Epithelial cell of esophagus (primary cell): ENCODE measurements at places on chromosomes 2 and 18.
A peak's percentile ranks its signal among the peaks of the same experiment; 100 is the strongest.

- DNase-seq, result no peak
These were observed 152.8 kb upstream of the ACAA2 start for GRCh38 chr18:49966090-49966489.

GRCh38 chr2:7703543-7704144 lies 786.4 kb downstream of the RNF144A start:
- DNase-seq, result no peak

DNA sequence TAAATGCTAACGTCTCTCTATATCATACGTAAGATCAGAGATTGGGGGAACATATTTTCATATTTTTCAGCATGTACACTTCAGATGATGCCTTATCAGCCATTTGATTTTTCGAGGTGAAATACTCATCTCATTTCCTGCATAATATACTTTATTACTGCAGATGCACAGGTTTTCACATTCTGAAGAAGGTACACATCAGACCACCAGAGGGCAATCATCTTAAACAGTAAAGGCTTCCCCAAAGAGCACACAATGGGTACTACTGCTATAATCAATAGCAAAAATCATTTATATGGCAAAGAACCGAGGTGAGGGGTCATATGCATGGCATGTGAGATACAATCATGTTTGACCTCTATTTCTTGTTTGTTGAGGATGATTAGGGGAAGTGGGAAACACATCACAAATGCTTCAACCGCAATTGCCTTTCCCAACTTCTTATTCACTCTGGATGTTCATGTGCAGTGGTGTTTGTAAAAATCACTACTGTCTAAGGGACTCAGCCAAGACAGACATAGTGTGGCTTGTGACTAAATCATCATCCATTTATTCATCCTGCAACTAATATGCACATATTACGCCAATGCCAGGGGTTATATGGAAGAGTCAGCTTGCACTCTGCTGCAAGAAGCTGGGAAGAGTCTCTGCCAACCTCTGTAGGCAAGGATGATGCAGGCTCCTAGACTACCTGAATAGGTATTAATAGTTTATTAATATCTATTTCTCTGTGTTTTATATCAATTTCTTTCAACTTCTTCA lies 118.7 kb downstream of the EPB41L3 start:
- DNase-seq, result peak; percentile 17

DNA sequence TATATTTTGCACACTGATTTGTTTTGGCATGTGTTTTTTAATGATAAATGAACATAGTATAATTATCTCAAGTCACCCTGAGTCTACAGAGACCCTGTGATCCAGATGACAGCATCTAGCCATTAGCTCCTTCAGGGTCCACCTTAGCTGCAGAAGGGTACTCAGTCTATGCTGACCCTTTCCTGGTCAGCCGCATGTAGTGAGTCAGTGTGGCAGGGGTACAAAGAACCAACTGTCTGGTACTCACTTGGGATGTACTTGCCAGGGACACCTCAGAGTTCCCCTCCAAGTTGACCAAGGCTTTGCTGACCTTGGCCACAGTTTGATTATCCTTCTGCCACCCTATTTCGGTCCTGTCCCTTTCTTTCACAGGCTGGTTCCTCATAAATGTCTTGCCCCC lies 369.5 kb downstream of the PLCL1 start:
- no peak for DNase-seq

DNA sequence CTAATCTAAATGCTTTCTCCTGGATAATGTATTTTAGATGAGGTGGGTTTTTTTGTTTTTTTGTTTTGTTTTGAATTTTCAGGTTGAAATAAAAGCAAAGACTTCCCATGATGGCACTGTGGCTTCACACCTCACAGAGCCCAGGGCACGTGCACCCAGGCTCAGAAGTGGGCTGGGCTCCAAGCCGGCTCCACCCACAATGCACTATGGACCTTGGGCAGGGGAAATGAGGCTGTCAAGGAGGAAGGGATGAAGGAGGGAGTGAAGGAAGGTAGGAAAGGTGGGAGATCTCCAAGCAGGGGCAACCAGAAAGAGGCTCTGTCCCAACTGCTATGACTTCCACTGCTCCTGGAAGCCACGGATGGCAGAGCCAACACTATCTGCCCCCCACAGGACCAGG lies 60.4 kb downstream of the BIN1 start:
- DNase-seq, result no peak

GRCh38 chr2:176680916-176681516 lies 411.8 kb downstream of the MTX2 start:
- DNase-seq, result peak; percentile 44

- no peak for DNase-seq
These were observed 452.7 kb upstream of the KLHL29 start for GRCh38 chr2:22932288-22932687.

GRCh38 chr2:118565301-118565700 lies 282.1 kb downstream of the EN1 start:
- DNase-seq, result no peak

DNA sequence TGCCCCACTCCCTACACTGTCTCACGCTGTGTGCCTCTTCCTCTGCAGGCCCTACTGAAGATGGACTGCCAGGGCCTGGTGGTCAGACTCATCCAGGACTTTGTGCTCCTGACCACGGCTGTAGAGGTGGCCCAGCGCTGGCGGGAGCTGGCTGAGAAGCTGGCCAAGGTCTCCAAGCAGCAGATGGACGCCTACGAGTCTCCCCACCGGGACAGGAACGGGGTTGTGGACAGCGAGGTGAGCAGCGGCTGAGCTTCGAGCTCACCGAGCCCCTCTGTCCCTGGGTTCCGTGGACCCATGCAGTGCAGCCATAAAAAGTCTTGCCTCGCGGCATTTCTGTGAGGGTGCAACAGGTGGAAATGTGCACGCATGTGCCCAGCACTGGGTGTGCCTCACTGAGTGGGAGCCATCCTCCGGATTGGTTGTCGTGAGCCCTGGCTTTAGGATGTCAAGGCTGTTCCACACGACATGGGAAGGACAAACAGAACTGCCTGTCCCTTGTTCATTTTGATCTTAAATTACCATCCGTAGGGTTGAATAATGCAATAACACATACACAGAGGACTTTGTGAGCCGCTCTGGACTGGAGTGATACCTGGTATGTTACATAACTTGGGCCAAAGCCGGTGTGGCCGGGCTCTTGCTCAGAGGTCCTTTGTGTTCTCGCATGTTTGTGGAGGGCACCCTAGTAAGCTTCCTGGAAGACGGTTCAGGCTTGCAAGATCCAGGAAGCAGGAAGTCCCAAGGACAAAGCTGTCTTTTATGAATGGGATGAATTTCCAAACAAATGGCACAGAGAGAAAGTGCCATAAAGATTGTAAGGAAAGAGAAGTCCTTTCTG lies 100.9 kb downstream of the SH3BP4 start:
- no peak for DNase-seq

- DNase-seq, result no peak
These were observed 364.6 kb downstream of the LRP1B start for GRCh38 chr2:141766225-141766624.

DNA sequence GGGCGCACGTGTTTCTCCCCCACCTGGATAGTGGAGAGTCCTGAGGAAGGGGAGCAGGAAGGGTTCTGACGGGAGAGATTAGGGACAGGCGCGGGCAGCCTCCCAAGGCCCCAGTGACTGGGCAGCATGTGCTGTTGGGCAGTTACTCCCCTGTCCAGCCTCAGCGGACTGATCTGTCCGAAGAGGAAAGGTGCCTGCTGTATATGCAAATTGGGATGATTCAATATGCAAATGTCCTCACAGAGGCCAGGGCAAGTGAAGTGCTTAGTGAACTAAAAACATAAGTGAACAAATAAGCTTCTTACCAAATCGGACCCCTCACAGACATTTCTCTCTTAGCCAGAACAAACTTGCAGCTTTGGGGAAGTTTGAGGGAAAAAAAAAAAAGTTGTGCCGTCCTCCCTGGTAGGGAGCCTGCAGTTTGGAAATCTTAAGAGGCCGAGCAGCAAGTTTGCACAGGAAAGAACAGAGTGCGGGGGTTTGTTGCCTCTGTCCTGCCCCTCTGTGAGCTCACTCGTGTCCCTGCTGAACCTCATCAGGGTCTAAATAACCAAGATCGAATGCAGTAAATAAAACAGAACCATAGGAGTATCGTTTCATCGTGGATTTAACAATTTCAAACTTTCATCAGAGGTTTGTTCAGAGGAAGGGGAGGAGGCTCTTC lies 141.4 kb downstream of the KCTD1 start:
- DNase-seq, result peak; percentile 50
